Omental fat pad (tissue), 4 donors: ENCODE measurements at places on chromosomes 2 and 18.

DNA sequence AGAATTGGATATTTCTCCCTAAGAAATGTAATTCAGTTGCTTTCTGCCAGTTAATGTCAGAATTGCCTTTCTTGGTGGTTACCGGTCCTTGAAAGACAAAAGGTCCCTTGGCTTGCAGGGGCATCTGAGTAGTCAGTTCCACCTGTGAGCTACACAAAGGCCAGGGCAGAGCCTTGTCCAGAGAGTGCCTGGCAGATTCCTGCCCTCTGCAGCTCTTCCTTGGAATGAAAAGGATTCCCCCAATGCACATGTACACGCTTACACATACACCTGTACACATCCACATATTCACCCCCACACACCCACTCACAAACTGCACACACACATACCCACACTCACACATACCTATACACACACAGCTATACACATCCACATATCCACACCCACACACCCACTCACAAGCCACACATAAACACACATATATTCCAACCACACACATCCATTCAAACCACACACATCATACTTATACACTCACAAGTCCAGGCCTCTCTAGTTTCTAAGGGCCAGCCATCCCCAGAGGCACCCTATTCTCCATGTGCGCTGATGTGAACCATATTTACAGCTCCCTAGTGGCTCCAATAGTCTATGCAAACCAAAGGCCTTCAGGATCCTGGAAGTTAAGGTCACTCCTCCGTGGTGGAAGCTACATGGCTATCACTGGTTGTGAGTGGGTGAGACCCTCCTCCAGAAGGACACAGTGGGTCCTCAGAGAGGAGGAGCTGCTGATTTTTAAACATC, 9.6 kb downstream of the CYRIA start:
- DNase-seq: no peak

DNA sequence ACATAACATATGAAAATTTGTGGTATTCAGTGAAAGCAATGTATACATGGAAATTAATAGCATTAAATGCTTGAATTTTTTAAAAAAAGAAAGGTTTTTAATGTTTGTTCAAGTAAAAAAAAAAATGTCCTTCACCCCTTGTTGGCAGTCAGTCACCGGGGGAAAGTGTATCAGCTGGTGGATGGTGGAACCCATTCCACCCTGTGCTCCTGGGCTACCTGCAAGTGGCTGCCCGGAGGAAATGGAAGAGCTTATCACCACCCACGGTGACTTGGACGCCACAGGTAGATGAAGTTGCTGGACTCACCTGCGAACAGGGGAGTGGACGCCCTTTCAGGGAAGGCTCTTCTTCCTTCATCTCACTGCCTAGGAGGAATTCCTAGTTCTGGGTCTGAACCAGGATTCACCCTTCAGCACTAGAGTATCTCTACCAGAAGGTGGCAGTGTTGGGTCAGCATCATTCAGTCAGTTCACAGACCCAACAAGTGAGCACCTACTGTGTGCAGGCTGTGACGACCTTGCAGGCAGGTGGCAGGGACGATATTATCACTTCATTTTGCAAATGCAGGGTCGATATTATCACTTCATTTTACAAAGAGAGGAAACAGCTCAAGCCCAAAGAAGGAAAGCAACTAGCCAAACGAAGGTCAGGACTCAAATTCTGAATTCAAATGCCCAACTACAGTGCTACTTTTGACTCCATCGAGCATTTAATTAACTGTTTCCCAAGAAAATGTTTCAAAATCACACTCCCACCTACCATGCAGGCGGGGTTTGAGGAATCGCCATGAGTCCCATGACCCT, 35.8 kb downstream of the CIB4 start:
- DNase-seq: no peak

GRCh38 chr18:9542924-9543323, 67.6 kb downstream of the RALBP1 start:
- DNase-seq: no peak

DNA sequence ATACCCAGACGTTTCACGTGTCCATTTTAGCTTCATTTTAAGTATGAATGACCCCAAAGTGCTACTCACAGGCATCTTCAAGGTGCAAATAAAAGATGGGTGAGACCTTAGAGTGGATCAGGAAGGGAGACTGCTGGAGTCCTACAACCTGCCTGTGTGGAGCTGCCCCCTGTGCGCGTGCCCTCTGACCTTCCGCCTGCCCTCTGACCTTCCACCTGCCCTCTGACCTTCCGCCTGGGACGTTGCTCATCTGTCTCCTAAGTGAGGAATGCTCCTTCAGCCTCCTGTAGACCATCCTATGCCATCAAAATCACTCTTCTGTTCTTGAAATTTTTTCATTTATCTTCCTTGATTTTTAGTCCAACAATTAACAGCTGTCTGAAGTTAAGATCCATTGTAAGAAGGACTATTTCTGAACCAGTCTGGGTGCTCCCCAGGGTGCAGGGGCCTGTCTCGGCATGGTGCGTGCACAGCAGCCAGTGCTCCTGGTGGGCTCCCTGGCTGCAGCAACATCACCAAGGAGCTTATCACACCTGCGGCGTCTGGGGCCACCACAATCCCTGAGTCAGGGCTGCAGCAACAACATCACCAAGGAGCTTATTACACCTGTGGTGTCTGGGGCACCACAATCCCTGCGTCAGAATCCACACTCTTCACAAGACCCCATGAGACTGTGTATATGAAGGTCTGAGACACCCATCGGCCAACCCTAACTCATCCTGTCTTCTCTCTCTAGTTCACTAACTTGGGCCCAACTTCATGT, 86.0 kb downstream of the TPO start:
- no peak for DNase-seq

DNA sequence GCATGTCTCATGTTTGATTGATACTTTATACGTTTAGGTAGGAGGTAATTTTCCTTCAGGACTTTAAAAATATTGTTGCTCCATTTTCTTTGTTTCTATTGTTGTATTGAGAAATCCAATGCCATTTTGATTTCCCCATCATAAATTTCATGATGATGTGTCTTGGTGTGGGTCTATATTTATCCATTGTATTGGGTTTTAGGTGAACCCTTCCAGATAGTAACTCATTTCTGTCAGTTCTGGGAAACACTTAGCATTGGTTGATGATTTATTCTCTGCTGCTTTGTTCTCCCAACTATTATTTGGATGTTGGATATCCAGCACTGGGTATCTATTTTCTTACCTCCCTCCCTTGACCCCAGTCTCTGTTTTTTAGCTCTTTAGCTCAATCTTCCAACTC, 10.0 kb downstream of the MRPL19 start:
- DNase-seq: no peak

- no peak for DNase-seq
Observed at GRCh38 chr2:186590759-186591505, 1.1 kb downstream of the ITGAV start.

DNA sequence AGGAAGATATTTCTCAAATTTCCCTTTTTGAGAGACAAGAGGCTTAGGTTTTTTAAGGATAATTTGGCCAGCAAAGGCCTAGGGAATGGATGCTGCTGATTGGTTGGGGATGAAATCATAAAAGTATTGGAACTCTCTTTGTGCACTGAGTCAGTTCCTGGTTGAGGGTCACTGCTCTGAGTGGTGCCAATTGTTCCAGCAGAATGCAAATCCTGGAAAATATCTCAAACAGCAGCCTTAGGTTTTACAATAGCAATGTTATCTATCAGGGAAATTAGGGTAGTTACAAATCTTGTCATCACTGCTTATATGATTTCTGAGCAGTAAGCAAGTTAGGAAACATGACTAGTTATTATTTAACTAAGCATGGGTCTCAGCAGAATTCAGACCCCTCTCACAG, 96.2 kb downstream of the RAD51AP2 start:
- DNase-seq: no peak

GRCh38 chr2:205324355-205324754, 357.9 kb upstream of the NRP2 start:
- no peak for DNase-seq

DNA sequence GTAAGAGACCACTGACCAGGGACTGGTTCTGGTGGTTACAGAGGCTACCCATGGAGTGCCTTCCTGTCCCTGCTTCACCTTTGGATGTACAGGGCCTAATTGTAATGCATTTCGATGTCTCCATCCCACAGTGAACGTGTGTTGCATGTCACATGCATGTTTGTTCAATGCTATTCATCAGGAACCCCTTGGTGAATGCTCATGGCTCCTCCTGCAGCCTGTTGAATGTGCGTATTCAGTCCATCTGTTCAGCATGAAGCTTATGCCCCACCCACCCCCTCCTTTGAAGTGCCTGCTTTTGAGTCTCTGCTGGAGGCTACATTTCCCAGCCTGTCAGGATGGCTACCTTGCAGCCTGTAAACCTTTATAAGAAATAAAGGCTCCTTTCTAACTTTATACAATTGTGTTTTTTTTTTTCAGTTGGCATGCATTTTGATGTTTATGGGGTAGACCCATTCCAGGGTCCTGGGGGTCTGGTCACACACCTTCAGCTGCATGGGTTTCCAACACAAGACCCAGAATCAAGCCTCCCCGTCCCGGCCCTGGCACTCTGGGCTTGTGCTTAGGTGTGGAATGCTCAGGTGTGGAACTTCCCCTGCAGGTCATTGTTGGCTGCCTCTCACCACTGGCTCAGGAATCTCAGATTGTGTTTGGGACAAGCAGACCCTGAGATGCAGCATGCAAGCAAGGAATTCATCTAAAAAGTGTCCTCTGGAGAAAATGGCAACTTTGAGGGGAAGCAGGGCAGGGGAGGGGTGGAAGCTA, 238.8 kb upstream of the HDAC4 start:
- no peak for DNase-seq

- DNase-seq: no peak
Observed at GRCh38 chr2:47554311-47554905, 151.5 kb downstream of the MSH2 start.

DNA sequence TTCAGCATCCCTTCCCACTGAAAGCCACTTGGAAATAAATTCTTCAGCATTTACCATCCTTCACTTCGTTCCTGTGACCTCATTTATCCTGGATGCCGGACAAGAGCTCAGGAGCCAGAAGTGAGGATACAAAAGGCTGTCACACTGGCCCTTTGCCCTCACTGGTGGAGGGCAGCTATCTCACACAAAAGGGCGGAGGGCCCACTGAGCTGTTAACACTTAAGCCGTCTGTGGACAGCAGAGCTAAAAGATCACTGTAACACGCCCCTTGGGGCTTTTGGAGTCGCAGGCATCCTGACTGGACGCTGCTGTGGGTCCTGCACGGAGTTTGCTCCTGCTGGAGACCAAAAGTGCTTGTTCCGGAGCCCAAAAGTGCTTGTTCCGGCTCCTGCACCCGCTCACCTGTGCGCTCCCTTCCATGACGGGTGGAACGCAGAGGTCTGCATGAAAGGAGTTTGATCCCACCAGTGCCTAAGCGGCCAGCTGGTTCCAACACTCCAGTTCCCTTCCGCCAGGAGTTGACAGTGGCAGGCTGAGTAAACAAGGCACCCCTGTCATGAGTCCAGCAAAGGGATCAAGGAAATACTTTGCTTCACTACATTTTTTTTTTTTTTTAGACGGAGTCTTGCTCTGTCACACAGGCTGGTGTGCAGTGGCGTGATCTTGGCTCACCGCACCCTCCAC, 572.0 kb upstream of the LINC00305 start:
- DNase-seq: no peak

GRCh38 chr2:8633735-8634313, 48.0 kb upstream of the ID2 start:
- DNase-seq: no peak

DNA sequence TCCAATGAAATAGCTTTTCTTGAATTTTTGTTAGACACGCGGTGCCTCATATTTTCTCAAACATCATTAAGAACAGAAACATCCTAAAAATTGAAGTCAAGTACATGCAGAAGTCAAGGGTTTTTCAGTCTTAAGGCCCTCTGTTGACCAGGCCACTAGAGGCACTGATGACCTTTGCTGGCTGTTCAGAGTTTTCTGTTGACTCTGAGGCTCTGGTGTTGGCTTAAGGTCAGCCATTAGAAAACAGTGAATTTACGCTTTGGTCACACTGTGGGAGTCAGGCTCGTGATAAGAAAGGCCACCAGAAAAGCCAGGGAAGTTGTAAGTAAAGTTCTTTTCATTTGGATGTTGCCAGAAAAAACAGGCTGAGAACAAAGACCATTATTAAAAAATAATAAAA, 5.8 kb upstream of the UPP2 start:
- no peak for DNase-seq

- peak; percentile 42 for DNase-seq
Observed at GRCh38 chr2:150485114-150485870, 2.2 kb downstream of the RND3 start.

DNA sequence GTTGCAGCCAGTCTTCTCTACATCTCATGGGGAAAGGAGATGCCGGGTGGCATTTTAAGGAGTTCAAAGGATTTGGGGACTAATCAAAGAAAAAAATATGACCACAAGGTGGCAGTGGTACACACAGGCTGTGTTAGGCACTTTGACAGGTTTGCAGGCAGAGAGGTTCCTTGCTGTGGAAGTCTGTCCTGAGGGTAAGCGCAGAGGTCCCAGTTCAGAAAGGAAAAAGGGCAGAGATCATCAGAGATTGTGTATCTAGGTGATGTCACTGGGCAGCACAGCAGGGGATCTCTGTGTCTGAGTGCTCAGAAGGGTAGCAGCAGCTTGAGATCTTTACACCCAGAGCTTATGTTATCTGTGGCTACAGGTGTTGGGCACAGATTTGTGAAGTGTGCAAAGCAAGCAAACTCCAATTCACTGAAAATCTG, 231.4 kb downstream of the LRRTM1 start:
- DNase-seq: no peak

DNA sequence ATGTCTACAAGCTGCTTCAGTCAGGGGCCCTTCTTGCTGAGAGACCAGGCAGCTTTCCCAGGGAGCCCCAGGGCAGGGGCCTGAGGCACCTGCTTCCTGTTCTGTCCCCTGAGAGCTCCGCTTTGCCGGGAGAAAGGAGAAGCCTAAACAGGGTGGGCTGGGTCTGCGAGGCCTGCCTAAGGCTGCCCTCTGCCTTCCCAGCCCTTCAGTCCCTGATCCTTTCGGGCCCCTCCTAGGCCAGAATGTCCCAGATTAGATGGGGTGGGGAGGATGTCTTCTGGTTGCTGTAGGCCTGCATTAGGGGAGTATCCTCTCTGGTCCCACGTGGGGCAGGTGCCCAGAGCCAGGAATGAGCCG, 72.4 kb downstream of the TGOLN2 start:
- DNase-seq: no peak

- no peak for DNase-seq
Observed at GRCh38 chr18:79227621-79228020, 158.4 kb downstream of the ATP9B start.

GRCh38 chr2:226756131-226756530, 43.5 kb downstream of the IRS1 start:
- DNase-seq: no peak

GRCh38 chr18:34514957-34515356, 195.1 kb upstream of the DTNA start:
- no peak for DNase-seq

DNA sequence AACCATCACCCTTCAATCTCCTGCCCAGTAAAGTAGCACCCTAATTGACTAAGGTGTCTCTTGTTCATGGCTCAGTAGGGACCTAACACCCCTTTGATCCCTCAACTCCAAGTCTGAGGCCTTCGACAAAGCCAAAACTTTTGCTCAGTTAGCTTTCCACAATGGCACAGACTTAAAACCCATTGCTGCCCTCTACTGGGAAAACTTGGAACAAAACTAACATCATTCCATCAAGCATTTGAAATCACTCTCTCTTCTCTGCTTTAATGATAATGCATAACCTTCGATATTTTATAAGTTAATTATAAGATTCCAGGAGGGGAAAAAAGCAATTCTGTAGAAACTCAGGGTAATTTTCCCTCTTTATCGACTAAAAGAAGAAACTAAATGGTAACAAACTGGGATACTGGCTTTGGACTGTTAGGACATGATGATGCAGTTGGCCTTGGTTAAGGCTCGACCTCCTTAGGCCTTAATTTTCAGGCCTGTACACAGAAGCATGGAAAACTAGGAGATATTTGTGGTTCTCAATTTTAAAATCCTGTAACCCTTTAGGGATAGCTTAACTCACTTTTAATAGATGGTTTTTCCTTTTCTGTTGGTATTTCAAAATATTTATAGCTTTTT, 127.8 kb downstream of the STK39 start:
- DNase-seq: no peak
